ENCODE measurements at places on chromosomes 7 and 10. TPM values are rescaled to one million over a fixed set of nuclear protein-coding genes. Genes with fewer than 3 reads are reported as not detected.

DNA sequence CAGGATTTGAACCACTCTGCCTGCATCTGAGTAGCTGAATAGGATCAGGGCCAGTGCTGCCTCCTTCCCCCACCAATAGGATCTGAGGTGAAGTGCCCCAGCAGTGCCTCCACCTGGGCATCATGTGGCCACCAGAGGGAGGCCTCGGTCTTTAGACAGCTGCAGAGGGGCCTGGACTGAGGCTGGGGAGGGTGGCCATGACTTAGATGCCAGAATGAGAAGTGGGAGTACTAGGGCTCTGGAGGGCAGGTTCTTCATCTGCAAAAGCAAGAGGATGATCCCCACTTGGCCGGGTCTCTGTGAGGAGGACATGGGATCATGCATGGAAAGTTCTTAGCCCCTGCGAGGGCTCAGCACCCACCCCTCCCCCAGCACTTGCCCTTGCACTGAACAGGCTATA is 56.9 kb downstream of the NEUROG3 start:
- DNase-seq = peak; percentile 75
- no peaks in the 10 kb centered on the region for H3K36me3 ChIP-seq
- H3K4me1 ChIP-seq = no peaks in the 10 kb centered on the region
- no peak overlapping the region for H3K4me3 ChIP-seq
- H3K27me3 ChIP-seq = no peaks in the 10 kb centered on the region

GRCh38 chr7:45092100-45092930 is 3.5 kb upstream of the NACAD start:
- H3K27me3 ChIP-seq = no peaks in the 10 kb centered on the region
- H3K4me3 ChIP-seq = no peak overlapping the region
- H3K4me1 ChIP-seq = peaks cover 2% of the 10 kb centered on the region
- peak; percentile 44 for DNase-seq
- H3K27ac ChIP-seq = no peak overlapping the region
- H3K36me3 ChIP-seq = no peaks in the 10 kb centered on the region

DNA sequence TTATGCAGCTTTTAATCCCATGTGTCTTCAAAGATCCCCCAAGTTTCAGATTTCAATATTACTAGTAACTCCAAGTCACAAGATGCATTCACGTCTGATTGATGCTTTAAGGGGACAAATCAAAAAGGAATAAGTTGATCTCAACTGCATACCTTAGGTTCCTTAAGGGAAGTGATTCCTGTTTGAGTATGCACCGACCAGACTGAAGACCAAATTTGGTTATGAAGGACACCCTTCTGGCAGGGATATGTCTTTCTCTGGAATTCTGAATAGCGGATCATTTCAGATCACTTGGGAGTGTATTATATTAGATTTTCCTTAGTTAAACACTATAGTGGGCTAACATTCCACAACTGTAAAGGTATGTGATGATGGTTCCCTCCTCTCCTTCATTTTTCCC is 4.3 kb downstream of the KIF5B start:
- peaks cover 13% of the 10 kb centered on the region for H3K4me1 ChIP-seq
- no peaks in the 10 kb centered on the region for H3K27me3 ChIP-seq
- H3K4me3 ChIP-seq = no peak overlapping the region
- DNase-seq = no peak
- peaks cover 55% of the 10 kb centered on the region for H3K36me3 ChIP-seq

GRCh38 chr7:64651632-64652165 is 14.2 kb upstream of the ZNF107 start:
- no peaks in the 10 kb centered on the region for H3K27me3 ChIP-seq
- H3K4me1 ChIP-seq = no peaks in the 10 kb centered on the region
- H3K4me3 ChIP-seq = no peak overlapping the region
- no peak overlapping the region for H3K27ac ChIP-seq
- no peak for DNase-seq
- H3K36me3 ChIP-seq = no peaks in the 10 kb centered on the region

GRCh38 chr10:6838118-6838517 is 258.0 kb upstream of the PRKCQ start:
- H3K27ac ChIP-seq = no peak overlapping the region
- no peaks in the 10 kb centered on the region for H3K27me3 ChIP-seq
- peak; percentile 10 for DNase-seq
- no peaks in the 10 kb centered on the region for H3K4me1 ChIP-seq

DNA sequence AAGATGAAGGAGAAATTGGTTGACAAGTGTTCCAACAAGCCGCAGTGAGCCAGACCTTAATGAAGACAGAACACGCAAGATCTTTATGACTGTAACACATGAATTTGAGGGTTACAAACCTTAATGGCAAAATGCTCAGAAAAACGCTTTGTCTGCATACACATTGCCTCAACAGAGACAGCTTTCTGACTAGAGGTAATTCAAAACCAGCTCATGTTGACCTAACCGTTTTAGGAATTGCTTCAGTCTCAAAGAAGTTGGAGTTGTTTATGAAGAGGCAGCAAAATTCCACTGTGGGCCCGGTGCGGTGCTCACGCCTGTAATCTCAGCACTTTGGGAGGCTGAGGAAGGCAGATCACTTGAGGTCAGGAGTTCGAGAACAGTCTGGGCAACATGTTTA is 2.2 kb upstream of the GTF2I start:
- no peak overlapping the region for H3K4me3 ChIP-seq
- peaks cover 29% of the 10 kb centered on the region for H3K4me1 ChIP-seq
- peak overlapping the region; percentile 50 for H3K27ac ChIP-seq
- no peak for DNase-seq
- no peaks in the 10 kb centered on the region for H3K27me3 ChIP-seq

PILRB gene
- 45.3 TPM for total RNA-seq

ANKRD26 gene
- total RNA-seq = 6.8 TPM

RARRES2 gene
- 1.8 TPM for total RNA-seq

ATOH7 gene
- total RNA-seq = not detected

FAS gene
- total RNA-seq = 0.36 TPM

PLAC9 gene
- total RNA-seq = not detected
